AG10803 (cell line): ENCODE measurements at places on chromosomes 5 and 9.

DNA sequence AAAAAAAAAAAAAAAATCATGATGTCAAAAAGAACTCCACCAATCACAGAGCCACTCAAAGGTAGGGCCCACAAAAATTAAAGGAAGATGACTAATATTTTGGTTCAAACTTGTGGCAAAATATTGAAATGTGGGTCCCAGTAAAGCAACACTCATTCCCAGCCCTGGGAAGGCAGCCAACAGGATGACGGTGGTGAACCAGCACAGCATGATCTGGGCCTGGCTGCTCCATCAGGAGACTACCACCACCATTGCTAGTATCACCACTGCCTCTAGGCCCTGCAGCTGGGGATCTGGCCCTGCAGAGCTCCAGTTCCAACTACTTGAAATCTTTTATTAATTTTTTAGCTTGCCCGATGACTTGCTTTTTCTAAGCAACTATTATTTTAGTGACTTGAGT lies 206.8 kb upstream of the ITGA1 start:
- peak; percentile 26 for DNase-seq

- DNase-seq = peak; percentile 72
These were observed 48.4 kb upstream of the SMIM23 start for GRCh38 chr5:171736976-171737891.

GRCh38 chr5:56525113-56525512 lies 290.2 kb upstream of the MAP3K1 start:
- no peak for DNase-seq

GRCh38 chr9:134061019-134061687 lies 6.7 kb downstream of the BRD3 start:
- DNase-seq = no peak

DNA sequence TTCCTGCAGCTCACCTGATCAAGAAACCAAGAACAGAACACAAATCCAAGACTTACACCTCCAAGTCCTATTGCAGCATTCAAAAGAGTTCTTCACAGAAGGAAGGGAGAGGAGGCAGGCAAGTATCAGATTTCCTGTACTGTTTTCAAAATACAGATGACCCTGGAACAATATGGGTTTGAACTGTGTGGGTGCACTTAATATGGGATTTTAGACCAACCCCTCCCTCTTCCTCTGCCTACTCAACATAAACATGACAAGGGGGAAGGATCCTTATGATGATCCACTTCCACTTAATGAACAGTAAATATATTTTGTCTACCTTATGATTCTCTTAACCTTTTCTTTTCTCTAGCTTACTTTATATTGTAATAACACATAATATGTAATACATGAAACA lies 104.6 kb downstream of the ELAVL2 start:
- no peak for DNase-seq

DNA sequence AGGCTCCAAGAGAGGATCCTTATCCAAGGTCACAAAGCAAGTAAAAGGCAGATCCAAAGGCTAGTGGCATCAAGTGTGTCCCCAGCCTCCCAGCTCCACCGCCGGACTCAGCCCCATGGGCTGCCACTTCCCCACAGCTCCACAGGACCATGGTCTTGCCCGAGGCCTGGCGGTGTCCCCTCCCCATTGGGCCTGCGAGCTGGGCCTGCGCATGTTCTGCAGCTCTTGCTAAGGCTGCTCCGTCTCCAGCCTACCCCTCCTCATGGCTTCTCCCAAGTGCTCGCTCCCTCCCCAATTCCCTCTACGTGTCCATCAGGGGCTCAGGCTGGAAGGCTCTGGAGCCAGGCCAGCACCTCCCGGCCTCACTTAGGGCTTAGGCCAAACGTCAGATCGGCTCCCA lies 29.4 kb downstream of the DBH start:
- DNase-seq = no peak

DNA sequence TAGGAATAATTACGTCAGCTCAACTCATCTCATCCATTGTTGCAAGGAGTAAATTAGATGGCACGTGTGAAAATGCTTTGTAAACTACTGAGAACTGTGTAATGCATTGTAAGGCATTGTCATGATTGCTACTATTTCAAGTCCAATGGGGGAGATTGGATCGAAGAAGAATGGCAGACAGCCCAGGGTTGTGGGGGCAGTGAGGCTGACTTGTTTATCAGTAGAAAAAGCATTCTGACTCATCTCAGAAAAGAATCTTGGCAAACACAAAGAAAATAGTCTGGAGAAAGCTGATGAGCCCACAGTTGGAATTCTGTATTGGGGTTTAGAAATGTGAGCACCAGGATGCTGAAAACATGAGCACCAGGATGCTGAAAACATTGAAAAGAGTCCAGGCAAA lies 28.0 kb upstream of the DAP start:
- DNase-seq = peak; percentile 92

- no peak for DNase-seq
These were observed 17.5 kb downstream of the BAAT start for GRCh38 chr9:101367323-101367722.

GRCh38 chr9:113612828-113613227 lies 149.3 kb downstream of the RGS3 start:
- no peak for DNase-seq

- DNase-seq = no peak
These were observed 7.9 kb upstream of the SLC6A7 start for GRCh38 chr5:150181766-150182545.

GRCh38 chr9:121107029-121107428 lies 32.3 kb downstream of the CNTRL start:
- no peak for DNase-seq

DNA sequence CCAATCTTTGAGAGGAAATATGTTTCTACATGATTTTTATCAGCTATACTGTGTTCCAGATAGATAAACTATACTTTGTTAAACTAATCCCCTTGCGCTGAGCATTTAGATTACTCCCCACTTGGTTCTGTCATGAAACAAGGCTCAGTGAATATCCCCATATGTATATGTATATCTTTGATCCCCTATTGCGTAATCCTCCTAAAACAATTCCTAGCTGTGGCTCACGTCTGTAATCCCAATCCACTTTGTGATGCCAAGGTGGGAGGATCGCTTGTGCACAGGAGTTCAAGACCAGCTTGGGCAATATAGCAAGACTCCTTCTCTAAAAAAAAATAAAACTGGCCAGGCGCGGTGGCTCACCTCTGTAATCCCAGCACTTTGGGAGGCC lies 2.7 kb downstream of the PHYHD1 start:
- no peak for DNase-seq

GRCh38 chr5:30866142-30866541 lies 327.3 kb upstream of the CDH6 start:
- no peak for DNase-seq

GRCh38 chr5:101658433-101658832 lies 637.7 kb downstream of the SLCO4C1 start:
- no peak for DNase-seq

GRCh38 chr5:40202814-40203440 lies 476.8 kb upstream of the PTGER4 start:
- DNase-seq = no peak

DNA sequence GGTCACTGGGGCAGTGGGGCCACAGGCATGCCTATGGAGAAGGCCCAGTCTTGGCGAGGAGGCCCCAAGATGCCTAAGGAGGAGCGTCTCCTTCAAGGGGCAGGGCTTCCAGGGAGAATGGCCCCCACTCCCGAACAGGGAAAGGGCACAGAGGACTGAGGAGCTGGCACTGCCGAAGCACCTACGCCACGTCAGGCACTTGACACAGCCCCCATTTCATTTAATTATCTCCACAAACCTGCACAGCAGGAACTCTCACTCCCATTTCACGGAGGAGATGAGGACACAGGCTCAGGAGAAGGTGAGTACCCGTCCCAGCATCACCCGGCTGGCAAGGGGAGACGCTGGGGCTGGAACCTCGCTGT lies 26.0 kb downstream of the EGR1 start:
- no peak for DNase-seq

DNA sequence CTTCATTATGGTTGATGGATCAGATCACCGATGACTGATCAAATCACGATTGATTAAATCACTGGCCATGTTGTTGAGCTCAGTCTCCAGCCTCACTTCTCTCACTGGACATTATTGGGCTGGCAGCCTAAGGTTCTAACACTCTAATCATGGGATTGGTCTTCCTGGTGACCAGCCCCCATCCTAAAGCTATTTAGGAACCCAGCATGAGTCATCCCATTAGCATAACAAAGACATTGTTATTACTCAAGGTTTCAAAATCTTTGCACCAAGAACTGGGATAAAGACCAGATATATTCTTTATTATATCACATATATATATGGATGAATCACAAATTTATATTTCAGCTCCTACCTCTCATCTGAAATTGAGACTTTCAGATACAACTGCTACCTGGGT lies 272.1 kb upstream of the IL12B start:
- DNase-seq = no peak

GRCh38 chr5:55594671-55595070 lies 59.9 kb upstream of the PLPP1 start:
- DNase-seq = no peak

- DNase-seq = no peak
These were observed 81.1 kb downstream of the EGFLAM start for GRCh38 chr5:38339446-38339845.

DNA sequence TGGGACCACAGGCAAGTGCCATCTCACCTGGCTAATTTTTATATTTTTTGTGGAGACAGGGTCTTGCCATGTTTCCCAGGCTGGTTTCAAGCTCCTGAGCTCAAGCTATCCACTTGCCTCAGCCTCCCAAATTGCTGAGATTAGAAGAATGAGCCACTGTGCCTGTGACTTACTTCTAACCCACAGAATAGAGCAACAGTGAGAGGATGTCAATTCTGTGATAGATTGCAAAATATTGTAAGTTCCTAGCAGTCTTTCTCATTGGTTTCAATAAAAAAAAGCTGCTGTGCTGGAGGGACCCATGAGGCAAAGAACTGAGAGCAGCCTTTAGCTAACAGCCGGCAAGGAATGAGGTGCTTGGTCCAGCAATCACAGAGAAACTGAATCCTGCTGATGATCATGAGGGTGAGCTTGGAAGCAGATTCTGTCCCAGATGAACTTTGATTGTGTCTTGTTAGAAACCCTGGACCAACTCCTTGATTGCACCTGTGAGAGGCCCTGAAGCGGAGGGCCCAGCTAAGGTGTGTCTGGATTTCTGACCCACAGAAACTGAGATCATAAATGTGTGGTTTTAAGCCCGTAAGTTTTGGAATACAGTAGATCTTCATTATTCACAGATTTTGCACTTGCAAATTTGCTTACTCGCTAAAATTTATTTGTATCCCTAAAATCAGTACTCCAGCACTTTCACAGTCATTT lies 149.7 kb downstream of the GCNT1 start:
- DNase-seq = no peak

GRCh38 chr5:180208435-180209081 lies 453 bp downstream of the RASGEF1C start:
- no peak for DNase-seq
